ENCODE measurements at places on chromosomes 4 and X.

- no peak for DNase-seq
Observed at GRCh38 chr4:93431371-93431770, 397.2 kb upstream of the ATOH1 start.

- DNase-seq, result no peak
Observed at GRCh38 chrX:79408623-79409322, 41.6 kb upstream of the ITM2A start.

GRCh38 chrX:24601858-24602257 is 45.3 kb downstream of the PCYT1B start:
- no peak for DNase-seq

GRCh38 chrX:10574663-10575062 is 45.7 kb downstream of the MID1 start:
- peak; percentile 42 for DNase-seq

- no peak for DNase-seq
Observed at GRCh38 chr4:158946825-158947224, 156.1 kb upstream of the RAPGEF2 start.

GRCh38 chrX:30504309-30504708 is 73.3 kb downstream of the TASL start:
- peak; percentile 27 for DNase-seq

DNA sequence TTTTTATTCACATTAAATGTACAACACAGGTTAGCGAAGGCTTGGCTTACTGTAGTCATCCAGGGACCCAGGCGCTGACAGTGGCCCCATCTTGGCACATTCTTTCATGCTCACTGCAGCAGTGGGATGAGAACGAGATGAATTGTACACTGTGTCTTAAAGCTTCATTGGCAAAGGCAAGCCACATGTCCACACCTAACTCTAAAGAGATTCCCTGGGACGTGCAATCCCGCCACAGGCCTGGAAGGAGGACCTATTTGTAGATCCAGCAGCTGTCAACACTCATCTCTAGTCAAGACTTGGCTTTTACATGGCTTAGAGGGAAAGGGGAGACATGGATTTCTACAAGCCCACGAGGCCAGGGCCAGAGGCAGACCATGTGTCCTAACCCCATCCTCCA is 16.1 kb upstream of the CXCR3 start:
- DNase-seq, result no peak

DNA sequence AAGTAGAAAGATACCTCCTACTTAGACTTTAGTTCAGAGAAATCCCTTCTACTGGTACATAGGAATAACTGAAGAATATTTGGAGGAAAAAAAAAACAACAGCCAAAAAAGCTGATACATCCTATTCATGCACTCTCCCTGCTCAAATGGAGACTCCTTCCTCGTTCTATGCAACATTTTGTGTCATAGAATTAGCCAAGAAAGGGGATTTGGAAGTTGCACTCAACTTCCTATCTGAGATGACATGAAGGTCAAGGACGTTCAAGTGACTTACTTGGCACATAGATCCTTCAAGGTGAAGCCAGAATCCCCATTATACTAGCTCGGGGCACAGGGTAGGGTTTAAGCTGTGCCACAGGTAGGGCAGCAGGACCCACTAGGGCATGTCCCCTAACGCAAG is 56.2 kb upstream of the S100G start:
- DNase-seq, result no peak

DNA sequence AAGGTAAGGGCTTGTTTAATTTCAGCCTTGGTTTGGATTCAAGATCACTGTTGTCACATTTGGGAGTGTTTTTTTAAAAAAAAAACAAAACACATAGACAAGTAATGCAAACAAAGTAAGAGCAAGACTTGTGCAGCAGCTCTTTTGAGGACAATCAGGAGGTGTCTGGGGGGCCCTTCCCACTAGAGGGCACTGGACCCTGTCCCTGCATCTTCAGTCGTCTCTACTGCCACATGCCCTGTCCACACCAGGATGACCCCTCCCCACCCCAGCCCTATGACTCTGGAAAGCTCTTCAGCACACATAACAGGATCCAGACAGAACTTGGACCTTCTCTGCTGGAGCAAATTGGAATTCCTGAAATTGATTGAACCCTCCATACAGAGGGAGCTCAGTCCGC is 71.0 kb downstream of the USP46 start:
- peak; percentile 14 for DNase-seq

- DNase-seq, result no peak
Observed at GRCh38 chrX:8245411-8245810, 74.3 kb upstream of the VCX2 start.

DNA sequence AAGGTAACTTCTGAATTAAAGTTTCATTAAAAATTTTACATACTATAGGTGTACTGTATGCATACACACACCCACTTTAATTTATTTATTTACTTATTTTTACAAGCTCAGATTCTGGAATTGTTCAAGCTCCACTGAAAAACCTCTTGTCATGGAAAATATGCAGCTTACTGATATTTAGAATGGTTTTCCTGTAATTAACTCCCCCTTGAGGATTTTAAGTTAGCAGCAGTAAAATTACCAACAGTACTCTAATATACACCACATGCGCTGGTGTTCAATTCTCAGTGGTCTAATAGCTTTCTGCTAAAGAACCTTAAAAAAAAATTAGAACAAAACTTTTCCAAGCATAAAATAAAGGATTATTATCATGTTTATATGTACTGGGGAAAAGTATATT is 12.0 kb downstream of the MAB21L2 start:
- peak; percentile 35 for DNase-seq

DNA sequence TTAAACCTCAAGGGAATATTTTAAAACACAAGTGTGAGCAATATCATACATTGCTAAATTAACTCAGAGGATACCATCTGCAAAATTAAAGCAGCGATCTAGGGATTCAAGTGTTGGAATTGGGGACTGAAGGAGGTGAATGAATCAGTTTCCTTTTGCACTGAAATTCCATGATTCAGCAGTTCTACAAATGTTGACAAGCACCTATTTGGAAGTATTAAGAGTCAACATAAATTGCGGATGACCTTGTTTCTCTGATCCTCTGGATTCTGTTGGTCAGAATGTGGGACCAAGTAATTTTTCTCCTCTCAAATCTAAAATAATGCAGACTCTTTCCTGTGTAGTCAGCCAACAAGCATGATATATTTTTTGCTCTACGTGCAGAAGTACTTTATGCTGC is 78.8 kb downstream of the LDB2 start:
- DNase-seq, result no peak

GRCh38 chr4:41611881-41612871 is 74.2 kb downstream of the LIMCH1 start:
- peak; percentile 62 for DNase-seq

DNA sequence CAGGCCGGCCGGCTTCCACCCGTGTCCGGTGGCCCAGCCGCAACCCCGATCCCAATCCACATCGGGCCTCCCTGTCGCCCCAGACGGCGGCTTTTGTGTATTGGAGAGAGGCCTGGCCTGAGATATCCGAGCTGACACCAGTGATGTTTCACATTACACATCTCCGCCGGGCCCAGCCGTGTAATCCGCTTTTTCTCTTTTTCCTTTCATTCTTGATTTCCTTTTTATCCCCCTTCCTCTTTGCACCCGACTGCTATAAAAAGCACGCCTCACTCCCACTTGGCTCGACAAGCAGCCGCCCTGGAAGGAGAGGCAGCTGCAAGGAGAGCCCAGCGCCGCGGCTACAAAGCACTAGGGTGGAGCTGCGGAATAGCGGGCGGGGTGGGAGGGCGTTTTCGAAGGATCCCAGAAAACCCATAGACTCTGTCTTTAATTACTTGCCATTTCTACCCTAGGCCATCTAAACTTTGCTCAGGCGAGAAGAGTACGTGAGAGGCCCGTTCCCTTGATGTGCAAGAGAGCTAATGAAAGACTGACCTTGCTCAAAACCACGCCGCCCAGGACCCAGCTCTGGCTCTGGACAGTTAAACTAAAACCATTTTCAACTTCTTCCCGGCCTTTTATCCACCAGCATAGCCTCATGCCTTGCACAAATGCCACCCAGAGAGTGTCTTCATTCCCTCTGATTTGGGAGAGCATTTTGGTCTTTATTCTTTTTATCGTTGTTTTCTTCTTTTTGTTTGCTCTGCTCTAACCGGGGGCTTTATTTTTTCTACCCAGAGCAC is 3.2 kb downstream of the PITX2 start:
- DNase-seq, result no peak

DNA sequence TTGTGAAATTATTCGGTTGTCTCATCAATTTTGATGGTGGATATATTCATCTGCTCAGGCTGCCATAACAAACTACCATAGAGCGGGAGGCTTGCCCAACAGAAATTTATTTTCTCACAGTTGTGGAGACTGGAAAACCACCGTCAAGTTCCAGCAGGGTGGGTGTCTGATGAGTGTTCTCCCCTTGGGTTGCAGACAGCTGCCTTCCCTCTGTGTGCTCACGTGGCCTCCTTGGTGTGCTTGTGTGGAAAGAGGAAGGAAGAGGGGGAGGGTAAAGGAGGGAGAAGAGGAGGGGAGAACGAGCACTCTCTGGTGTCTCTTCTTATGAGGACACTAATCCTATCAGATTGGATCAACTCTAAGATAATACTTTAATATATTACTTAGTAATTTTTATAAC is 123.8 kb upstream of the TEX13D start:
- DNase-seq, result no peak

DNA sequence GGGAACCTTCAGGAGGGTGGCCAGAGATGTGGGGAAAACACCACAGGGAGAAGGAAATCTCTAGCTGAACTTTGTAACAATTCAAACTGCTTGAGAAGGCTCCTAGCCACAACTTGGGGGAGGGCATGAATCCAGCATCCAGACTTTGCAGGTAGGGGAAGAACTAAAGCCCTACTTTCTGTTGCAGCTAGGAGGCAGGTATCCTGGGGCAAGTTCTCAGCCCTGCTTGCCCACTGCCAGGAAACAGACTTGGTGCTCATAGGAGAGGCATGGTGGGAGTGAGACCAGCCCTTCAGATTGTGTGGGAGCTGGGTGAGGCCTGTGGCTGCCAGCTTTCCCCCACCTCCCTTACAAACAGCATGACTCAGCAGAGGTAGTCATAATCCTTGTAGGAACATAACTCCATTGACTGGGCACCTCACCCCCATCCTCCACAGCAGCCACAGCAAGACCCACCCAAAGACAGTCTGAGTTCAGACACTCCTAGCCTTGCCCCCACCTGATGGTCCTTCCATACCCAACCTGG is 209.5 kb upstream of the CPEB2 start:
- DNase-seq, result no peak

DNA sequence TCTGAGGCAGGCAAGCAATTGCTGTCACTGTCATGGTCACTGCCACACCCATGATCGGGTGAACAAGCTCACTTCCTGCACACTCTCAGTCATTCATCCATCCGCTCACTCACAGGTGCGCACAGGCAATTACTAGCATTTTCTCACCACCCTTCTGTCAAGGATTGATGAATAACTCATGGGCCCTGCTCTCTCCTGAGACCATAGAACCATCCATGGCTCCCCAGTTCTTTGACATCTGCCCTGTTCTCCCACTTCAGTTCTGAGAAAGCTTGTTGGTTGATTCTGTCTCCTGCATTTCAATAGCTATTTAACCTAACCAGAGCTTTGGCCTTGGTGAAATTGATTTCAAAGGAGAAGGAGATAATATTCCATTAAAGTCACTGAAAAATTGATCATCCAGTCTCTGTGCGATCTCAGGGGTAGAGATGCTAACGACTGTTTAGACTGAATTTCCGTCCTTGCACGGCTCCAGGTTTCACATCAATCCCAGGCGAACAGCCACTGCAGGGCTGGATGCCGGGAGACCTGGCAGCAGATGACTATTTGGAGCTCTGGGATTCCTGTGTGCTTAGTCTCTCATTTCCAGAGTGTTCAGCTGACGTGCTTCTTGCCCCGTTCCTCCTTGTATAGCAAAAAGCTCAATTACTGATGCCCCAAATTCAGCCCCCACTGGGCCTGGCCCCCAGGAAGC is 36.9 kb upstream of the ADRA2C start:
- peak; percentile 63 for DNase-seq

DNA sequence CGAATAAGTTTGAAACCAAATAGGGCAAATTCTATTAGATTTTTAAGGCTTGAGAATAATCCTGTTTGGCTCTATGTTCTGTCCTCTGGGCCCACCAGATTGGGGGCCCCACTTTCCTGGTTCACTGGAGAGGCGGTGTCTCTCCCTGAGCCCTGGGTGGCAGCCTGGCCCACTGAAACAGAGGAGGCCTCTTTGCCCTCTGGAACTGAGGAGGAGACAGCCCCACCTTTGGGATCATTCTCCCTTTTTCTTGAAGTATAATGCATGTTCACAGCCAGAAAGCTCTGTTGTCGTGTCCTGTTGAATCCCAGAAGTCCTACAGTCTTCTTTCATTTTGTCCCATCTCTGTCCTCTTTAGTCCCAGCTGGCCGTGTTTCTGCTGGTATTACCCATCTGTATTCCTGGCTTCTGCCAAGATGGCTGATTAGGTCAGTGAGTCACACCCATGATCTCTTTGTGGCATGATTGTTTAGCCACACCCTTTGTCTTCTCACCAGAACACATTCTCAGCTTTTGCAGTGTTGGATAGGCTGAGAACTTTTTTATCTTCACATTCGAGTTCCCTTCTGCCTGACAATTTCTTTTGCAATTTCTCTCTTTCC is 8.1 kb upstream of the TBC1D25 start:
- peak; percentile 81 for DNase-seq

DNA sequence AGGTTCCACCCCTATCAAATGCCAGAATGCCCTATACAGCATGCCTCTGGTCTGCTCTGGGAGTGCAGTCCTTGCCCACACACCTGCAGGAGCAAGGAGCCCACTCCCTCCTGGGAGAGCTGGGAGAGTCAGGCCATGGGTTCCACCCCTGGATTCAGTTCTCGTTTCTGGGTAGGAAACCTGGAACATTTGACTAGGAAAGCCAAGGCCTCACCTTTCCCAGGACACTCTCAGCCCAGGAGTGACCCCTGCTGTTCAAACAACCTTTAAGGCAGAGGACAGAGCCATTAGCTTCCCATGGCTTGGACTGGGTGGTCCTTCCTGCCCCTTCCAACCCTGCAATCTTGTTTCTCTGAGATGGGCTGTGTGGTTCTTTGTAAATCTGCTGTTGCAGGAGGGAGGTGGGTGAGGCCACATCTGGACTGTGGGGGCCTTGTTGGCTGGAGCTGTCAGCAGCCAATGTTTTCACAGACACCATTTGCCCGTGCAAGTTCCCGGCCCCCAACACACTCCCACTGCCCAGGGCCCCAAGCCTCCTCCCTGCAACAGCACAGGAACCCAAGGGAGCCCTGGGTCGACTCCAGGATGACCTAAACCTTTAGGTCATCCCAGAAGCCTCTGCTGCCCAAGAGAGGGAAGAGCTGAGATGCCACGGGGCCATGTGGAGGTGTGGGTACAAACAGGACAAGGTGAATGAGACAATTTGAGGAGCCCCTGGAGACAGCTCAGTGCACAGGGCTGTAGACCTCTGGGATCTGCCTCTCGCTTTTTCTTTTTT is 104.4 kb downstream of the PJA1 start:
- peak; percentile 11 for DNase-seq

- DNase-seq, result peak; percentile 55
Observed at GRCh38 chr4:176271749-176272148, 2.7 kb upstream of the ASB5 start.

- no peak for DNase-seq
Observed at GRCh38 chr4:92421920-92422319, 118.2 kb downstream of the GRID2 start.

GRCh38 chr4:105878668-105879067 is 16.6 kb upstream of the NPNT start:
- no peak for DNase-seq
